Caco-2 (cell line): ENCODE measurements at places on chromosomes 3 and 15. TPM values are rescaled to one million over a fixed set of nuclear protein-coding genes. Genes with fewer than 3 reads are reported as not detected.

- peaks cover 6% of the 10 kb centered on the region; the same call in 1 of the 2 replicates for H3K4me1 ChIP-seq
- no peaks in the 10 kb centered on the region for H3K27me3 ChIP-seq
- H3K27ac ChIP-seq, result no peak overlapping the region
- H3K36me3 ChIP-seq, result no peaks in the 10 kb centered on the region
These were observed 22.8 kb downstream of the EFCC1 start for GRCh38 chr3:129023909-129024308.

DNA sequence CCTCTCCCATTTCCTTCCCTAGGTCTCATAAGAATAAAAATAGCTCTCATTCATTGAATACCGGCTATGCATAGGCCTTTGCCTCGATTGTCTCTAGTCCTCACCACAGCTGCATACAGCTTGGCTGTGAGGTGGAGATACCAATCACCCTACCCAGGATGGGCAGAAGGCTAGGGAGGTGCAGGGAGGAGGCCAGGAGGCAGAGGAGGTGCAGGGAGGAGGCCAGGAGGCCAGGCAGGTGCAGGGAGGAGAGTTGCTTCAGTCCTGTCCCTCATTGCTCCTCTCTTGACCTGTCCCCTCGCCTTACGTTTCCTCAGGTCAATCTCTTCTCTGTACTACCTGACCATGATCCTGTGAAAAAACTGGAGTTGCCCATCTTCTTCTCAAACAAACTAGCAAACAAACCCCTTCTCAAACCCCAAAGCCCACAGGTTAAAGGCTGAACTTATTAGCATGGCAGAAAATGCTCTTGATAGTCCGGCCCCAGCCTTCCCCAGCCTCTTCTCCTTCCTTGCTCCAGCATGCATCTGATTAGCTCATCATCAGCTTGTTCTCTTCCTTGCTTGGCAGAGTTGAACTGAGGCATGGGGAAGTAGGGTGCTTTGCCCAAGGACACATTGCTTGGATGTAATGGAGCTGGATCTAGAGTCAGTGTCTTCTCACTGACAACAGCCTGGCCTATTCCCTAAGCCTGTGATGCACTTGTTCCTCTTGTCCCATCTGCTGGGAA, 15.8 kb downstream of the PODXL2 start:
- H3K36me3 ChIP-seq, result no peaks in the 10 kb centered on the region; the same call in none of the 2 replicates
- H3K27ac ChIP-seq, result no peak overlapping the region
- H3K27me3 ChIP-seq, result no peaks in the 10 kb centered on the region
- H3K4me1 ChIP-seq, result no peaks in the 10 kb centered on the region
- no peak overlapping the region for H3K4me3 ChIP-seq
- no peak for DNase-seq

Gene RTP3
- total RNA-seq, result not detected in 2 replicates

Gene CYP19A1
- 0.70 and 0.77 TPM in 2 replicates for total RNA-seq
